ENCODE measurements at places on chromosomes 12 and 14.

DNA sequence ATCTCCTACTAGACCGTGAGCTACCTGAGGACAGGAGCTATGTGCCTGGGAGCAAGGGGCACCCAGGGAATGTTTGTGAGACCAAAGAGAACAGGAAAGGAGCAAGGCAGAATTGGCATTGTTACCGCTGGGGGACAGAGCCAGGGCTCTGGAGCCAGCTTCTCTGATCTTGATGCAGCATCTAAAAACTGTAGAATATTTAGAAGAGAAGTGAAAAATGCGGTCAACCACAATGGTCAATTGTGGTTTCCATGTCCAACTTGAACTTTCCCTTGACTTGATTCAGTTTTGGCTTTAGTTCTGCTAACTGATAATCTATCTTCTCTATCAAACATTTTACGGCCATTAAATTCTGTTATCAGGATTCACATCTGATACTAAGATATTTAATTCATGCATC is 201.2 kb downstream of the ANO4 start:
- no peak for DNase-seq

GRCh38 chr12:14956024-14956891 is 5.1 kb downstream of the ARHGDIB start:
- DNase-seq: no peak

- DNase-seq: no peak
Measured at GRCh38 chr12:124309744-124310143, 14.9 kb downstream of the RFLNA start.

- no peak for DNase-seq
Measured at GRCh38 chr12:32881107-32881506, 15.5 kb downstream of the PKP2 start.

DNA sequence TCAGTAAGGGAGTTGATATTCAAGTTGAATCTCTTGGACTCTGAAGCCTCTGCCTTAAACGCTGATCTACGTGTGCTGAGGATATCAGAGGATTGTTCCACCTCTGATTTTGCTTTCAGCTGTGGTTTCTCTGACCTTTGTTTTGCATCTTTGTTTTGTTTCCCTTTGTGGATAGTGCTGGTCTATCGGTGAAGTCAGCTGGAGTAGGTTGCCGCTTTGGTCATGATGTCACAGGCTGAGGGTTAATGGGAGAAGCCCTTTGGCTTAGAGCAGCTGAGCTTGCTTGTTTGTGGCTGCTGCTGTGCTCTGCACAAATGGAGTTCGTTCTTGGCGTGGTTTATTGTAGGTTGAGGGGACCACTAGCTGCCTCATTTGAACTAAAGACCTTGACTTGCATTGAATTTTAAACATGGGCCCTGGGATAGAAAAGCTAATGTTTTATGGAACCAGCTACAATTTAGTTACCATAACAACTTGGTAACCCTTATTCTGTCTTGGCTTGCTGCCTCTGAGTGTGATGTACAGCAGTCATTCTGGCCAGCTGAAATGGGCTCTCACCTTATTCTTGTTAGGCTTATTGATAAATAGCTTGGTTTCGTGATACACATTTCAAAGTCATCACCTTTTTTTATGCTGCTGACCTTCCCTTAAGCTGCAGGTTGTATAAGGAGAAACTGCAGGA is 284.5 kb upstream of the E2F7 start:
- DNase-seq: no peak

DNA sequence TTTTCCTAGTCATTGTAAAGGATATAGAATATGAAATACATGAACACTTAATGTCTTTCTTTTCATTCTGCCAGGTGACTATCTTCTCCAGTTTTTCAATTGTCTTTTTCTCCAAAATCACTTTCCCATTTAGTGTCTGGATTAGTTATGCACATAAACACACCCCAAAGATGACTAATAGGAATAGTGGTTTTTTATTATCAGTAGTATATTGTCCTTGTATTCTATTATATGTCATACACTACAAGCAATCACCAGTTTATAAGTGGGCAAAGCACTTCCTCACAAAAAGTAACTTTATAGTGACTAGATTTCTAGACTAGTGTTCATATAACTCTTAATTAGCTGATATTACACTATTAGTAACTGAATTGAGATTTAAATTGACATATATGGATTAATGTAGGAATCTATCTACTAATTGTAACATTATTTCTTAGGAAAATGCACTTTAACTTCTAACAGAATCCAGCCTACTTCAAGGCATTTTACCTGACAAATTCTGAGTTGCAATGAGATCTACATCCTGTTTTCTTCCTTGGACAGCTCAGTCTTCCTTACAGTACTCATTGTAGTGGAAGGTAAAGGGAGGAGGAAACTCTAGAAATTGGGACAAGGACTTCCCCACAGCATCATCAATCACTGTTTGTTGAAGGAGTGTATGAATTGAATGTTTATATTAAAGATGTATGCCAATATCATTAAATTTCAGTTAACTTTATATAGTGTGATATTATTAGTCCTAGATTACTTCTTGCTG is 186.1 kb upstream of the GARIN2 start:
- no peak for DNase-seq

DNA sequence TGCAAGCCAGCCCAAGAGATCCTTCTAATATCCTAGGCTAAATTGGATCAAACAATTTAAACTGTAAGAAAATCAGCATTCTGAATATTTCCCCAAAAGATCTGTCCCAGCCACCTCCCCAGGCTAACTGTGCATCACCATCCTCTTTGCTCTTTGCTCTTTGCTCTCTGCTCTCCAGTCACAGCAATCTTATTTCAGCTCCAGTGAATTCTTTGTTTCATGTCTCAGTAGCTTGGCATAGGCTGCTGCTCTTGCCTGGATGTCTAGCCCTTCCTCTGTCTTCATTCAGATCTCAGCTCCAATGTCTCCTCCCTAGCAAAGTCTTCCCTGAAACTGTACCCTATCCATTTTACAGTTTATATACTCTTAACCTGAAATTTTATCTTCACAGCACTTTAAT is 399.8 kb upstream of the USP15 start:
- DNase-seq: no peak

GRCh38 chr12:65902500-65902899 is 78.2 kb downstream of the HMGA2 start:
- DNase-seq: no peak

- DNase-seq: no peak
Measured at GRCh38 chr12:1197264-1198018, 206.4 kb downstream of the ERC1 start.

Measured in germinal center (tissue), 1 donor.